ENCODE measurements at places on chromosomes 11 and 22. TPM values are rescaled to one million over a fixed set of nuclear protein-coding genes. Genes with fewer than 3 reads are reported as not detected.

HEPHL1 gene
- total RNA-seq: not detected

DDIAS gene
- 2.1 TPM for total RNA-seq

- peaks cover 11% of the 10 kb centered on the region for H3K36me3 ChIP-seq
- no peaks in the 10 kb centered on the region for H3K27me3 ChIP-seq
- no peak for DNase-seq
- no peak overlapping the region for H3K4me3 ChIP-seq
- H3K27ac ChIP-seq: no peak overlapping the region
- no peaks in the 10 kb centered on the region for H3K4me1 ChIP-seq
Measured at GRCh38 chr22:27906241-27906640, 12.8 kb downstream of the PITPNB start.

OR52E8 gene
- total RNA-seq: 0.18 TPM

IGSF22 gene
- total RNA-seq: 0.77 TPM

GRCh38 chr11:7892840-7893254 lies 38.2 kb downstream of the OR10A6 start:
- no peak overlapping the region for H3K27ac ChIP-seq
- H3K4me3 ChIP-seq: no peak overlapping the region
- H3K4me1 ChIP-seq: peaks cover 14% of the 10 kb centered on the region
- H3K27me3 ChIP-seq: no peaks in the 10 kb centered on the region
- no peak for DNase-seq

GRCh38 chr11:29125606-29126005 lies 891.2 kb downstream of the KCNA4 start:
- H3K27me3 ChIP-seq: no peaks in the 10 kb centered on the region
- H3K4me1 ChIP-seq: no peaks in the 10 kb centered on the region
- no peak overlapping the region for H3K4me3 ChIP-seq
- H3K36me3 ChIP-seq: no peaks in the 10 kb centered on the region
- DNase-seq: no peak

DNA sequence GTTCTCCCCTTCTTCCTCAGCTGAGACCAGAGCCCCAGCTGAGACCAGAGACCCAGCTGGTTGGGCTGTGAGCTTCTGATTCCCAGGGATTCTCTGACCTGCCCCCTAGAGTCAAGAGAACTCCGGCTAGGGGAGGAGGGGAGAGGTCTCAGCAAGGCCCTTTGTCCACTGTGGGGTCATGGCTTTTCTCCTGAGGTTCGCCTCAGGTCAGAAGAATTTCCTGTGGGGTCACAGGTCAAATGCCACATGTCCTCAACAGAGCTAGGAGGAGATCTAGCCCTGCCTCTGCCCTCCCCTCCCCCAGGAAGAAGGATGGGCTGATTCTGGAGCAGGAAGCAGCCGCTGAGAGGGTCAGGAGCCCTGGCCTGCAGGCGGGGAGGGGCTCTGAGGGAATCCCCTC lies 23.7 kb downstream of the HTR3A start:
- no peak overlapping the region for H3K4me3 ChIP-seq
- peaks cover 8% of the 10 kb centered on the region for H3K27me3 ChIP-seq
- DNase-seq: no peak
- H3K27ac ChIP-seq: no peak overlapping the region

DNA sequence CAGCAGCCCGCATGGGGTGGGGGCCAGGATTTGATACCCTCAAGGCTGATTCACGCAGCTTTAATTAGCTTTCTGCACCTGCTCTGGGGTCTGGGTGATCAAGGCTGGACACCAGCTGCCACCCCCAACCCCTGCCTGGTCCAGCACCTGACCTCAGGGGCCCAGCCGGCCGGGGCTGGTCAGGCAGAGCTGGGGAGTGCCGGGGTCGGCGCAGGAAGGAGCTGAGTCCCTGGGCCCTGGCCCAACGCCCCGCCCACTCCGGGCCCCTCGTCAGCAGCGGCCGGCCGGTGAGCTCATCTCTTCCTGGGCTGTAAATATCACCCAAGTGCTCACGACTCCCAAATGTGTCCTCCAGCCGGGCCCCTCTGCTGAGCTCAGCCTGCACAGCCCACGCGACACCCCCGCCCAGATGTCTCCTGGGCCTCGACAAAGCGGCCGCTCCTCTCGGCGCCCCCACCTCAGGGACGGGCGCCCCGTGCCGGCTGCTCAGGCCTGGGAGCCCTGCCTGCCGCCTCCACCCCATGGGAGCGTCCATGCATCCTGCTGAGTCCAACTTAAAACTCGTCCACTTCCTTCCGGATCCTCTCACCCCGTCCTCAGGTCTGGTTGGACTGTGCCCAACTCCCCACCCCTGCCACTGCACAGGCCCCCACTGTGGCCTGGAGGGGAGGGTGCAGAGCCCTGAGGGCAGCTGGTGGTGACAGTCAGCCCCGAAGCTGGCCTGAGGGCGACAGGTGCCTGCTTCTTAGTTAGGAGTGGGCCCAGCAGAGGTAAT lies 29.0 kb downstream of the RTN4R start:
- no peak overlapping the region for H3K27ac ChIP-seq
- H3K4me1 ChIP-seq: peaks cover 45% of the 10 kb centered on the region
- H3K36me3 ChIP-seq: no peaks in the 10 kb centered on the region
- H3K27me3 ChIP-seq: no peaks in the 10 kb centered on the region
- H3K4me3 ChIP-seq: no peak overlapping the region

DNA sequence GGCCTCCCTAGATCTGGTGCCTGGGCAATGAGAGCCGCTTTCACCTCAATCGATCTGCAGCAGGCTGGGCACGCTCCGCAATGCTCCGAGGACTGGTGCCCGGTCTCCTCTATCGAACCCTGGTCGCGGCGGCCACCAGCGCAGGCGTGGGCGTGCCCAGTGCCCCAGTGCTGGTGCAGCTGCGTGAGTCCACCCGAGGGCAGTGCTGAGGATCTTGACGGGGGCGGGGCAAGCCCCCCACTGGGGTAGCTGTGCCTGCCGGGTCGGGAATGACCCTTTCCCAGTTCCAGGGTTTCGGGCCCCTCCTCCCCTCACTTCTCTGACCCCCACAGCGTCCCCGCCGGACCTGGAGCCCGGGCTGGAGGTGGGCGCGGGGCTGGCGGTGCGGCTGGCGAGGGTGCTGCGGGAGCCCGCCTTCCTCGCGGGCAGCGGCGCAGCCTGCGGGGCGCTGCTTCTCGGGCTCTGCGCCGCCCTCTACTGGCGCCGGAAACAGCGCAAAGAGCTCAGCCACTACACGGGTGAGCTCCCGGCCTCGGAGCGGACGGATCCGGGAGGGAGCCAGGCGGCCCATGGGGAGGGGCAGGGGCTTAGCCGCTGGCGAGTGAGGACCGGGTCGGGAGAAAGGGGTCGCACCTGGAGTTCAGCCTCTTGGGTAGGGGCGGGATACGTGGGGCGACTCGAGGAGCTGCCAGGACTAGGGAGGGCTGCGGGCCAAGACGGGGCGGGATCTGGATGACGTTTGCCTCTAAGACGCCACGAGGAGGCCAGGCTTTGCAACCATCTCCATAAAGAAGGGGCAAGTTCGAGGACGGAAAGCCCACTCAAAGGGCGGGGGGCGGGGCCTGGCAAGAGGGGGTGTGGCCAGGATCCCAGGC lies 10.9 kb downstream of the ROBO3 start:
- H3K4me1 ChIP-seq: no peaks in the 10 kb centered on the region
- no peaks in the 10 kb centered on the region for H3K36me3 ChIP-seq
- DNase-seq: peak; percentile 97
- peaks cover 15% of the 10 kb centered on the region for H3K27me3 ChIP-seq

- peaks cover 4% of the 10 kb centered on the region for H3K36me3 ChIP-seq
- no peaks in the 10 kb centered on the region for H3K4me1 ChIP-seq
- no peak overlapping the region for H3K27ac ChIP-seq
- H3K27me3 ChIP-seq: no peaks in the 10 kb centered on the region
- H3K4me3 ChIP-seq: no peak overlapping the region
Measured at GRCh38 chr11:126189109-126189929, 22.1 kb downstream of the RPUSD4 start.

GRCh38 chr11:88320149-88320559 lies 17.4 kb downstream of the CTSC start:
- no peaks in the 10 kb centered on the region for H3K36me3 ChIP-seq
- H3K4me3 ChIP-seq: no peak overlapping the region
- no peaks in the 10 kb centered on the region for H3K27me3 ChIP-seq

- H3K4me3 ChIP-seq: no peak overlapping the region
- no peak for DNase-seq
- H3K4me1 ChIP-seq: no peaks in the 10 kb centered on the region
- H3K36me3 ChIP-seq: no peaks in the 10 kb centered on the region
- no peak overlapping the region for H3K27ac ChIP-seq
Measured at GRCh38 chr11:120773501-120774031, 250.3 kb upstream of the TBCEL start.

RBX1 gene
- 55.8 TPM for total RNA-seq

RCOR2 gene
- total RNA-seq: 1.6 TPM

- DNase-seq: peak; percentile 91
- peaks cover 60% of the 10 kb centered on the region for H3K4me1 ChIP-seq
- peaks cover 16% of the 10 kb centered on the region for H3K36me3 ChIP-seq
- H3K27ac ChIP-seq: peak overlapping the region; percentile 100
Measured at GRCh38 chr11:72038491-72038890, 39.8 kb downstream of the IL18BP start.

DNA sequence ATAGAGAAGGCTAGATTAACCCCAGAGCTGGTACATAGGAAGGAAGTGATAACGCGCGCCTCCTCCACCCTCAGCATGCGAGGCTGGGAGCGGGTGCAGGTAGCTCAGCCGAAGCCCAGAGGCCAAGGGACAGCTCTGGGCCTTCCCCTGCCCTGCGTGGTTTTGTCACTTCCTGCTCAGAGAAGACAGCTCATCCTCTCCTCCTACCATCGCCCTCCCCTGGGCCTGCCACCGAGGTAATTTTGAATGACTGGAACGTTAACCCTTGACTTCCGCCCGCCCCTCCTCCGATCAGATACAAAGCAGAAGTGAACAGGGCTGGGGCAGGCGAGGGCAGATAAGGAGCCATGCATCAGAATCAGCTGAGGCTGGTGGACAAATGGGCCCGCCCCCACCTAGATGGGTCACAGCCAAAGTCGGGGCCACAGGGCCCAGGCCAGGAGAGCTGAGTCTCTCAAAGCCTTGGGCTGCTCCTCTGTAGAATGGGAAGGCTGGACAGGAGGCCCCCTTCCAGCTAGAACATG lies 1.6 kb downstream of the RAC2 start:
- H3K27ac ChIP-seq: peak overlapping the region; percentile 70
- H3K4me3 ChIP-seq: no peak overlapping the region
- no peaks in the 10 kb centered on the region for H3K36me3 ChIP-seq

GRCh38 chr11:73458201-73458600 lies 82.0 kb downstream of the RELT start:
- H3K27ac ChIP-seq: no peak overlapping the region
- H3K4me1 ChIP-seq: no peaks in the 10 kb centered on the region
- DNase-seq: no peak
- H3K4me3 ChIP-seq: no peak overlapping the region

GRCh38 chr11:129881570-129882170 lies 13.7 kb downstream of the NFRKB start:
- H3K27ac ChIP-seq: no peak overlapping the region
- peak; percentile 25 for DNase-seq
- no peaks in the 10 kb centered on the region for H3K4me1 ChIP-seq
- H3K27me3 ChIP-seq: no peaks in the 10 kb centered on the region
- no peak overlapping the region for H3K4me3 ChIP-seq
